ENCODE measurements at places on chromosomes 4 and X.

- no peak for DNase-seq
Observed at GRCh38 chr4:108965472-108966076, 202.7 kb upstream of the ETNPPL start.

DNA sequence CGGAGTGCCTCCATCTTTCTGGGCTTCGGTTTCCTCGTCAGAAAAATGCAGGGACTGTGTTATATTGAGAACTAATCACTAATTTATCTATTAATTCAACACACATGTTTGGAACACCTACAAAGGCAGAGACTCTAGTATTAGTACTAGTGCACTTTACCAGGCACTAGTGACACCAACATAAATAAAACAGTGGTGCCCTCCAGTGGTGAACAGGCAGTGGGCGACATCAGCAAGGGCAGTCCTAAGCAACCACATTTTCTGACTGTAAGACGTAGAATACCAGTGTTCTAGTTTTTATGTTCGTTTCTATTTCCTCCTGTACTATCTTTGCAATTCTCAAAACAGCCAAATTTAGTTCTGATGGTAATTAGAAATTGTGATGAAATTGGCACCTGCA is 69.1 kb upstream of the UCP1 start:
- DNase-seq: peak; percentile 31

- no peak for DNase-seq
Observed at GRCh38 chrX:2888309-2888708, 40.8 kb downstream of the ARSD start.

DNA sequence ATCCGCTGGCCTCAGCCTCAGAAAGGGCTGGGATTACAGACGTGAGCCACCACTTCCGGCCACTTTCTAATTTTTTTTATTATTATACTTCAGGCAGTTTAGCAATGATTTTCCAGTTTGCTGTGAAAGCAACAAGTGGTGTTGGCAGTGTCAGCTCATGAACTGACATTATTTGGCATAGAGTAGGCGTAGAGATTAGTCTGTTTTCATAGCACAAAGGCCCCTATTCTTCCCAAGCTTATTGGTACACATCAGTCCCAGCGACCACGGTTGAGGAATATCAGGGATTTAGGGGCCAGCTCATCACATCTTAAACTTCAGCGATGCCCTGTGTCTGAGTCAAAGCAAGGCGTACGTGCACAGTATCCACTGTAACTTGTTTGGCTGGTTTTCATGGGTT is 53.0 kb upstream of the RASSF6 start:
- no peak for DNase-seq

GRCh38 chr4:95108883-95109421 is 351.2 kb downstream of the BMPR1B start:
- no peak for DNase-seq

DNA sequence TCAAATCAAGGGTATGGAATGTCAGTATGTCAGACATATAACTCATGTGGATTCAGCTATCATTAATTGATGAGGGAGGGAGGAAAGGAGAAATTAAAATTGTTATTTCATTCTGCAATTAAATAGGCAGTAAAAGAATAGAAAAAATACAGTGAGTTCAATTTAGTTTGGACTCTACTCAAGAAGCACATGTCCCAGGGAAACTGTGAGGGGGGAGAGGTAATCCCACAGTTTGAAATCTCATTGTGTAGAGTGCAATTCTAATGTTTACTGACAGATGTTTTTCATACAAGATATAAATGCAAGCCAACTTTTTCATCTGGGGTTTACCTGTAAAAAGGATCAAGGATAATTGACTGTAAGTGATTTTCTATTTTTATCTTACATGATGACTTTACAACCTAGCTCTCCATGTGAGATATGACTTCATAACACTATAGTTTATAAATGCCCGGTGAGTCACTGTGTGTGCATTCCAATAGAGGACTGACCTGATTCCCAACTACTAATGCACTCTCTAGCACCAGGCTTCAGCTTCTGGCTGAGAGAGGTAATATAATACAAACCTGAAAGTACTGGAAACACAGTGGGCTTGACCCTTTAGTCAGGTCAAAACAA is 35.2 kb upstream of the SCD5 start:
- peak; percentile 87 for DNase-seq

DNA sequence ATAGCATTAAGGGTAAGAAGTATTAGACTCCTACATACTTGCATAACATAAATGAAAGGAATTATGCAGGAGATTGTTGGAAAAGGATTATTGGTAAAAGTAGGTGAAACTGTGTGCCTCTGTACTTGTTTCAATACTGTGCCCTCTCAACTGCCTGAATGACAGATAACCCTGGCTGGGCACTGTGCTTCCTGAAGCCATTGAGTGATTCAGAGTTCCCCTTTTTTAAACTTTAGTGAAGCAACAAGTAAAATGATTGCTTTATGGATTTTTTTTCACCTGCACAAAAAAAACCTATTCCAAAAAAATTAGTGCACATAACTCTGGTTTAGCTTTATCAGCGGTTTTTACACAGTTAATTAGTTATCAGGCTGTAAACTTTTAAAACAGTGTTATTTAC is 204.8 kb downstream of the TRAM1L1 start:
- no peak for DNase-seq

GRCh38 chr4:23269566-23269965 is 576.8 kb downstream of the GBA3 start:
- DNase-seq: no peak

DNA sequence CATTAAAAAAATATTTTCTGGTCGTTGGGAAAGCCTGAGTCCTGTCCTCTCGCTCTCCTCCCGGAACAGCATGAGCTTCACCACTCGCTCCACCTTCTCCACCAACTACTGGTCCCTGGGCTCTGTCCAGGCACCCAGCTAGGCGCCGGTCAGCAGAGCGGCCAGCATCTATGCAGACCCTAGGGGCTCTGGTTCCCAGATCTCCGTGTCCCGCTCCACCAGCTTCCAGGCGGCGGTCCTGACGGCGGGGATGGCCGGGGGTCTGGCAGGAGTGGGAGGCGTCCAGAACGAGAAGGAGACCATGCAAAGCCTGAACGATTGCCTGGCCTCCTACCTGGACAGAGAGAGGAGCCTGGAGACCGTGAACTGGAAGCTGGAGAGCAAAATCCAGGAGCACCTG is 807.2 kb upstream of the NDST4 start:
- no peak for DNase-seq

DNA sequence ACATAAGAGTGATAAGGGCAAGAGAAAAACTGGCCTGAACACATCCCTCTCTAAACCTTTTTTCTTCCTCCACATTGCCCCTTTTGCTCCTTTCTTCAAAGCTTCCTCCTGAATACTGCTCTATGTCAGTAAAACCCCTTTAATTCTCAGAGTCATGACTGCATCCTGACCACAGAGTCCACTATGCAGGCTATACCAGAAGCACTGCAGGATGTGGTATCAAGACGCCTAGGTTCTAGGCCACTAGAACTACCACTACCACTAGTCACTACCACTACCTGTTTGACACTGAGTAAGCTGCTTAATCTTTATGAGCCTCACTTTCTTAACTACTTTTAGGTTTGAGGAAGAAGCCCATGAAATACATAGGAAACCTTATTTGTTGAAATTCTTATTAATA is 38.7 kb downstream of the ARHGEF9 start:
- no peak for DNase-seq

DNA sequence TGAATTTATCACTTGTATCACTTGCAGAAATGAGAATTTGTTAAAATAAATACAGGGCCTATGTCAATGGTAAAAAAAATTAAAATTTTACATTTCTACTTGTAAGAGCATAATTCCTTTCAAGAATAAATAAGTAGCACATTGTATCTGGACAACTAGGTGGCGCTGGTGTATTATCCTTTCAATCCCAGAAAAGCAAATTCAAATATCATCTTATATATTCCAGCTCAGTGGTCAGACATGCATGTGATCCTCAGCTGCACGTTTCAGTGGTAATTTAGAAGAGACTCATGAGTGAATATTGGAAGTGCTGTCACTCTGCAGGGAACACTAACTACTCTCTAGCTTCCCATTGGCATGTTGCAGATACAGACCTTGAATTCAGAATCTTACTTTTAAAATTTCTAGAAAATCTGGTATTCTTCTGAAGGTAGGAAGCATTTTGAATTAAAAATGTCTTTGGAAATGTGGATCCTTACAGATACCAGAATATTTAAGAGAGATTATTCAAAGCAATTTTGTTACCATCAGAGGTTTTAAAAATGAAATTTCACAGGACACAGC is 1414.7 kb upstream of the TENM3 start:
- peak; percentile 57 for DNase-seq

GRCh38 chr4:33959519-33959918 is 2284.8 kb downstream of the ARAP2 start:
- peak; percentile 68 for DNase-seq
